ENCODE measurements at places on chromosomes 4 and X.
A peak's percentile ranks its signal among the peaks of the same experiment; 100 is the strongest.

DNA sequence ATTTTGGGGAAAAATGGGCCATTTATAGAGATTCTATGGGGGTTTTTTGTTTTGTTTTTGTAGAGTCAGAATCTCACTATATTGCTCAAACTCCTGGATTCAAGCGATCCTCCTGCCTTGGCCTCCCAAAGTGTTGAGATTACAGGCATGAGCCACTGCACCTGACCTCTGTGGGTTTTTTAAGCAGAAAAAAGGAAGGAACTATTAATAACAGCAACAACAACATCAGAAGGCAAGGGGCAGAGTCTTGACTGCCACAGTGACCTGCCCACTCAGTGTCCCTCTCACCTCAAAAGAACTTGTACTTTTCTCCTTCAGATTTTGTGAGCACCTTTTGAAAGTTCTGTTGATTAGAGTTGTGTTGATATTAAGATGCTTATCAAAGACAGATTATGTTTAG lies 48.1 kb downstream of the FNIP2 start:
- no peak for DNase-seq

DNA sequence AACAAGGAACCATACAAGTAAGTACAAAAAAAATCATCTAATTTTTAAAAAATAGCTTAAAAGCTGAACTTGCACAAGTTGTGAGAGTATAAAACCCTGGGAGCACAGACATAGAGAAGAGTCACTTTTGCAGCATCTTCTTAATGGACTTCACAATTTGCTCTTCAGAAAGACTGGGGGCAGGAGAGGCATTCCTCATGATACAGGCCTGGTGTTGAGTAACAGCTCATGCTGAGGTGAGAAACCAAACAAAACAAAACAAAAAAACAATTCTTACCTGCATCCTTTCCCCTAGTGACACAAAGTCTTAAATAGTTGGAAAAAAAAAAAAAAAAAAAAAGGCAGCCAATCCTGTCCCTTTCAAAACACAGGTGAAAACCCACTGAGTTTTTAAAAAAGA lies 562.8 kb downstream of the FSTL5 start:
- no peak for DNase-seq

DNA sequence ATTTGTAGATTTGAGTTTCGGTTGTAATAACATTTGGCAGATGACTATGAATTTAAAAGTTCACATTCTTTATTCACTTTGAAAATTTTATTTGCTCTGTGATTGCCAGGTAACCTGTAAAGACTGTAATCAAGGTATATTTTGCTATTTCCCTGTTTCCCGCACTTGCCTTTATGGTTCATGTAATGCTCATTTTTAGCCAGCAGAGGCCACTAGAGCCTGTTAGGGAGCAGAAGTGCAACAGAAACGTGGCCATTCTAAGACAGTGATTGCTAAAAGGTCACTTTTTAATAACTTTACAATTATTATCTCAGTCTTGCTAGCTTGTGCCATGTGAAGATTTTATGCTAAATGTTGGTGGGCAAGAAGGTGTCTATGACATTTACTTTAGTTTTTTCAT lies 12.4 kb downstream of the YIPF6 start:
- peak; percentile 38 for DNase-seq

DNA sequence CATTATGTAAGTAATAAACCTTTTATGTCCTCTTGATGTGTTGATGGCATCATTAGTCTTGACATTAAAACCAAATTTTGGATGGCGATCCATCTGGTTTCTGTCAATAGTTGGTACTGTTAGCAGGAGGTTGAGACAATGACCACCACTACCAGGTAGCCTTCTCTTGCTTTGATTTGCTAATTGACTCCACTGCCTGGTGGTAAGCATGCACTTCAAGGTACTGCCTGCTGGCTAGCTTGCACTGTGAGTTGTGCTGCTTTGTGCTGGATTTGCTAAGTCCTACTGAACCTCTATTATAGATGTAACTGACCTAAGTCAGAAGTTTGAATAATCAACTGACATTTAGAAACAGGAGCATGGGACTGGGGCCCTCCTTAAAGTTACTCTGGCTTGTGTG lies 46.3 kb downstream of the ATP1B4 start:
- no peak for DNase-seq

DNA sequence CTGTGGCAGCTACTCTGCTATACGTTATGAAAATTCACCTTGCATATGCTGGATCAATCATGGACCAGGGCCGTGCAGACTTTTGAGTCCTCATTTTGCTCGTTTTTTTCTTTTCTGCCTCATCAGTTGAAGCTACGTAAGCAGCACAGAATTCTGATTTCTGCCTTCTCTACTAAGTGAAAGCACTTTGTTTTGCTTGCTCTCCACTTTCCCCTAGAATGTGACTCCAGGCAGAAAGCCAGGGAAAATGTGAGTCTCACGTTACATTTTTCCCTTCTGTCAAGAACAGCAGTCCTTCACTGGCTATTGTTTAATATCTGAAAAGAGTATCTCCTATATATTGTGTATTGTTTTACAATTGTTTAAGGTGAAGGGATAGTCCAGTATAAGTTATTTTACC lies 1840.1 kb downstream of the PCDH7 start:
- no peak for DNase-seq
